ENCODE measurements at places on chromosomes 3 and 15. TPM values are rescaled to one million over a fixed set of nuclear protein-coding genes. Genes with fewer than 3 reads are reported as not detected.

GRCh38 chr3:49653621-49654020 lies 20.5 kb upstream of the APEH start:
- no peak for DNase-seq

DNA sequence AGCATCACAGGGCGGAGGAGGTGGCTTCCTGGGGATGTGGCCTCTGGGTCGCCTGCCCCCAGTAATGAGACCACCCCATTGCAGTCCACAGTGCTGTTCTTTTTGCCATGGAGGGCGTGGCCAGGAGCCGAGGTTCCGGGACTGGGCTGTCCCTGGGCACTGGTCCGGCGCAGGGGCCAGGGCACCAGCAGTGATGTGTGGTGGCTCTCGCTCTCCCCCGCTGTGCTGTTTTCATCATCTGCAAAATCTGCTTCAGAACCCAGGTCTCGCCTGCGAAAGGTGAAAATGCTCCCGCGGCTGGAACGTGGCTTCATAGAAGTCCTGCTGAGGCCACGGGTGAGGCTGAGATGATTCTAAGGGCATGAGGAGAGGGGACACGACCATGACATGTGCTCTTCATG lies 45.8 kb downstream of the SCN5A start:
- DNase-seq: no peak

DNA sequence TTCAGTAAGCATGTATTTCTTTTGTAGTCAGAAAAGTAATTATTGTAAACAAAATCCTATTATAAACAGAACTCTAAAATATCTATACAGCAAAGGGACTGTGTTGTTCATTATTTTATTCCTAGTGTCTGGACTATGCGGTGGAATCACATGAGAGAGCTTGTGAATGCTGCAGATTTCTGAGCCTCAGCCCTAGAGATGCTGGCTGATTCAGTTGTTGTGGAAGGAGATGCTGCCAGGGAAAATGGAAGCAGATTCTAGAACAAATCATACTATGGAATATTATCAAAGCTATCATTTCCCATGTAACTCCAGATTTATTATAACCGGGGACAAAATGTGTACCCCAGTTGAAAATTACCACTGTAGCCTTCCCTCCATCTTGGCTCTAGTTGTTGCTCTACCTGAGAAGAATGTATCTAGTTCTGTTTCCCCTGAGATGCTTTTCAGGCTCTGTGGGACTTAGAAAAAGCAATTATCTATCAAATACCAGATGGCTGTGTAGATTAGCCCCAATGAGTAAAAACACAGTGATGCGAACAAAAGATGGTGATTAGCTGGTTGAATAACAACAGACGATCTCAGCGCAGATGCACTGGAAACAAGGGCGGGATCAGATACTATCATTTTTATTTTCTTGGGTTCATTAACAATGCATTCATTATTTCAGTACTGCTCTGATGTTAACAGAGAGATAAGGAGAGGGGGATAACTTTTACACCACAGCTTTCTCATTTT lies 131.3 kb downstream of the TMEM108 start:
- DNase-seq: no peak

CCRL2 gene
- 0.99 TPM for polyA plus RNA-seq

DNA sequence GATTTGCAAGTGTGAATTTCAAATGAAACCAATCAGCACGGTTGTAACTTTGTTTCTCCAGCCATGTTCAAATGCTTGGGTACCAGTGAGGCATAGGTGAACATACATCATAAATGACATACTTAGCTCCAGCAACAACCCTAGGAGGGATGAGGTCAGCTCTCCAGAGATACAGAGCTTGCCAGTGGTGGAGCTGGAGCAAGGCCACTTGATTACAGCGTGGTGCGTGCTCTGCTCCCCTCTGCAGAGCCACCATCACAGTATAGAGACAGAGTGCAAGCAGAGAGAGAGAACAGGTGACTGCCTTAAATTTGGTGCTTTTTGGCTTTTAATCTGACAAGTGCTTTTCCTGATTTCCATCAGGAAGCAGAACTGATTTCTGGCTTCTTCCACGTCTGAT lies 275.1 kb downstream of the PDZRN3 start:
- DNase-seq: no peak

BTLA gene
- 0.42 TPM for polyA plus RNA-seq

DNA sequence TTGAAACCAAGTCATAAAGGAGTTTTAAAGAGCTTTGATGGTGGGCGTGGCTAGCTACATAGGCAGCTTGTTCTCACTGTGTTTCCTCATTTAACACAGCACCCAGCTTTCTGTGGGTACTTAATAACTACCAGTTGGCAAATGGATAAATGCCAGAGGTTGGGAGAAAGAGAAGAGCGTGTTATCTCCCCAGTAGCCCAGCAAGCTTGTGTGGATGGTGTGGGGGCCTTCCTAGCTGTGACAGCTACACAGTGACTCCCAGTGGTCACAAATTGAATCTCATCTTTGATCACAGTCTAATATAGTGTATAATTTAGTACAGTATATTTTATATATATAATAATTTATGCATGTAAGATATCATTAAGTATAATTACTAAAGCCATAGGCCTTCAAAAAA lies 984.1 kb downstream of the EPHA3 start:
- no peak for DNase-seq

- DNase-seq: no peak
Measured at GRCh38 chr3:186722457-186722856, 5.3 kb downstream of the KNG1 start.

NOX5 gene
- polyA plus RNA-seq: 0.60 TPM

- DNase-seq: peak; percentile 29
Measured at GRCh38 chr3:125116311-125117080, 60.7 kb upstream of the HEG1 start.

DNA sequence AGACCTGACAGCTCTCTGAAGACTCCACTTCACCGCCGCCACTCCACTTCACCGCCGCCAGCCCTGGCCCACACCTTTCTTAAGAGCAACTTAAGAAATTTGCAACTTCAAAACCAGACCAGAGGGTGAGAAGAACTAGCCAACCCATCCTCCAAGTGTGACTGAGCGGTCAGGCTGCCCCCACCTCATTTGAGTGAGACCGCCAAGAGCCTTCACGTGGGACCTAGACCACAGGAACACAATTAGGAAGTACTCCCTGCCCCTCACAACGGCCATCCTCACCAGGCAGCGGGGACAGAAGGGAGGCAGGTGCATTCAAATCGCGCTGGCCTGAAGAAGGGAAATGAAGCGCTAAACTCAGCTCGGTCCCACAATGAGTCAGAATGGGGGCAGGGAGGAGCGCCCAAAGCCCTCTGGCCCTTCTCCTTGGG lies 156.8 kb upstream of the BCL6 start:
- DNase-seq: no peak

- no peak for DNase-seq
Measured at GRCh38 chr3:167668651-167669050, 14.9 kb upstream of the WDR49 start.
